ENCODE measurements at places on chromosomes 12 and 14.

DNA sequence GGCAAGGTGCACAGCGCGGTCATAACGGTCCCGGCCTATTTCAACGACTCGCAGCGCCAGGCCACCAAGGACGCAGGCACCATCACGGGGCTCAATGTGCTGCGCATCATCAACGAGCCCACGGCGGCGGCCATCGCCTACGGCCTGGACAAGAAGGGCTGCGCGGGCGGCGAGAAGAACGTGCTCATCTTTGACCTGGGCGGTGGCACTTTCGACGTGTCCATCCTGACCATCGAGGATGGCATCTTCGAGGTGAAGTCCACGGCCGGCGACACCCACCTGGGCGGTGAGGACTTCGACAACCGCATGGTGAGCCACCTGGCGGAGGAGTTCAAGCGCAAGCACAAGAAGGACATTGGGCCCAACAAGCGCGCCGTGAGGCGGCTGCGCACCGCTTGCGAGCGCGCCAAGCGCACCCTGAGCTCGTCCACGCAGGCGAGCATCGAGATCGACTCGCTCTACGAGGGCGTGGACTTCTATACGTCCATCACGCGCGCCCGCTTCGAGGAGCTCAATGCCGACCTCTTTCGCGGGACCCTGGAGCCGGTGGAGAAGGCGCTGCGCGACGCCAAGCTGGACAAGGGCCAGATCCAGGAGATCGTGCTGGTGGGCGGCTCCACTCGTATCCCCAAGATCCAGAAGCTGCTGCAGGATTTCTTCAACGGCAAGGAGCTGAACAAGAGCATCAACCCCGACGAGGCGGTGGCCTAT, 875 bp downstream of the HSPA2 start:
- no peak for DNase-seq

- DNase-seq: peak; percentile 72
Measured at GRCh38 chr14:71720978-71721624, 211.1 kb upstream of the RGS6 start.

- DNase-seq: no peak
Measured at GRCh38 chr12:115840159-115840558, 437.3 kb downstream of the MED13L start.

- no peak for DNase-seq
Measured at GRCh38 chr12:126397071-126397581, 1331.9 kb downstream of the AACS start.

DNA sequence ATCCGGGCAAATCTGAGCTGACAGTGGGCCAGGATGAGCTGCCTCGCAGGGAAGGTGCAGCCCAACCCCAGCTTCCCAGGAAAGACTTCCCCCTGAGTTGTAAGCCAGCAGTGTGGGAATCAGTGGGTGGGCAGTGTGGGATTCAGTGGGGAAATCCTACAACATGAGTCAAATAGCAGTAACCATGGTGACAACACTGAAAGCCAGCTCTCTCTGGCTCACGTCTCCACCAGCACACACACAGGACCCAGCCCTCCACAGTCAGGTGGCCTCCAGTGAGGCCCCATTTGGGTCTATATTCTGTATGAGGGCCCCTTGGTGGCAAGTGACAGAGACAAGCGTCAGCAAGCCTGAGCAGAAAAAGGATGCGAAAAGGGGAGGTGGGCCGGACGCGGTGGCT, 6.0 kb upstream of the LGALS3 start:
- DNase-seq: no peak

GRCh38 chr14:57492859-57493258, 798 bp downstream of the CCDC198 start:
- DNase-seq: no peak

- DNase-seq: peak; percentile 14
Measured at GRCh38 chr14:29016050-29016900, 249.7 kb downstream of the FOXG1 start.

DNA sequence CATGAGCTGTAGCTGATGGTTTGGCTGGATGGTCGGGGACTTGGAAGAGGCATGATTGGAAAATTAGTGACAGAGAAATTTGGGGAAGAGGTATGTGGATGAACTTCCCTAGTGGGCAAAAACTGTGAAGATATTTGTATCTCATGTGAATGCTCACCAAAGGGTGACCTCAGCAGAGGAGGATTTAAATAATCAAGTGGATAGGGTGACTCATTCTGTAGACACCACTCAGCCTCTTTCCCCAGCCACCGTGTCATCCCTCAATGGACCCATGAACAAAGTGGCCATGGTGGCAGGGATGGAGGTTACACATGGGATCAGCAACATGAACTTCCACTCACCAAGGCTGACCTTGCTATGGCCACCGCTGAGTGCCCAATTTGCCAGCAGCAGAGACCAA, 60.8 kb upstream of the KRAS start:
- DNase-seq: no peak

- DNase-seq: no peak
Measured at GRCh38 chr12:247271-247670, 15.4 kb downstream of the SLC6A13 start.

DNA sequence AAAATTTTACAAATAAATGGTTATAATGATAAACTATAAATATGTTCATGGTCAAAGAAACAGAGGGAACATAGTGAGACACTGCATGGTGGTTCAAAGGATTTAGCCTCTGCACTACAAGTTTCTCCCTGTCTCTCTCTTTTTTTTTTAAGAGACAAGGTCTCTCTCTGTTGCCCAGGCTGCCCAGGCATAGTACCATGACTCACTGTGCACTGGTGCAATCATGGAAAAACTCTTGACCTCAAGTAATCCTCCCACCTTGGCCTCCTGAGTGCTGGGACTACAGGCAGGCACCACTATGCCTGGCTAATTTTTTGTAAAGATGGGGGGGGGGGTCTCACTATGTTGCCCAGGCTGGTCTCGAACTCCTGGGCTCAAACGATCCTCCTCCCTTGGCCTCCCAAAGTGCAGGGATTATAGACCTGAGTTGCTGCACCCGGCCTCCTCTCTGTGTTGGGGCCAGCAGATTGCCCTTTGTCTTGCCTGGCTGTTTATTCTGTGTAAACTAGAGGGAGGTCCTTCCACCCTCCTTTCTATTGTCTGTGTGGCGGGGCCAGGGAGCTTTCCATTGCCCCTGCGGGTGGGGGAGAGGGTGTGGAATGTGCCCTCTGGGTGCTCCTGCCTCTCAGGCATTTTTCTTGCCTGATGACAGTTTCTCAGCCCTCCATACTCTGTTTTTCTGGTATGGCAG, 22.1 kb downstream of the MTHFD1 start:
- DNase-seq: peak; percentile 32
